ENCODE measurements at places on chromosomes 6 and 20.

DNA sequence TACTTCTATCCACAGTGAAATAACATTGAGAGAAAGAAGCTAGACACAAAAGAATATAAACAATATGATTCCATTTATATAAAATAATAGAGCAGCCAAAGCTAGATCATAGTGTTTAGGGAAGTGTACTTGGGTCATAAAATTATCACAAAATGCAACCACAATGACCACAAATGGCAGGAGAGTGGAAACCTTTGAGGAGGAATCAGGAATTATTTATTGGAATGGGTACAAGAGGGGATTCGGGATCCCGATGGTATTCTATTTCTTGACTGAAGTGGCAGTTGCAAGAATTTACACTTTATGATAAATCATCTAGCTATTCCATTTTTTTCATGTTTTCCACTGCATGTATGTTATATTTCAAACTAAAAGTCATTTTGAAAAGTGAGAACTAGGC, 76.1 kb downstream of the IPCEF1 start:
- no peak for DNase-seq

GRCh38 chr6:132388291-132388690, 13.0 kb downstream of the MOXD1 start:
- DNase-seq: peak; percentile 33

GRCh38 chr6:41712651-41713103, 22.7 kb downstream of the TFEB start:
- peak; percentile 74 for DNase-seq

GRCh38 chr20:61014491-61014890, 237.6 kb upstream of the CDH4 start:
- no peak for DNase-seq

- DNase-seq: no peak
These were observed 107.0 kb upstream of the BMP2 start for GRCh38 chr20:6660441-6660840.

GRCh38 chr6:79602859-79603258, 28.3 kb upstream of the SH3BGRL2 start:
- DNase-seq: no peak

DNA sequence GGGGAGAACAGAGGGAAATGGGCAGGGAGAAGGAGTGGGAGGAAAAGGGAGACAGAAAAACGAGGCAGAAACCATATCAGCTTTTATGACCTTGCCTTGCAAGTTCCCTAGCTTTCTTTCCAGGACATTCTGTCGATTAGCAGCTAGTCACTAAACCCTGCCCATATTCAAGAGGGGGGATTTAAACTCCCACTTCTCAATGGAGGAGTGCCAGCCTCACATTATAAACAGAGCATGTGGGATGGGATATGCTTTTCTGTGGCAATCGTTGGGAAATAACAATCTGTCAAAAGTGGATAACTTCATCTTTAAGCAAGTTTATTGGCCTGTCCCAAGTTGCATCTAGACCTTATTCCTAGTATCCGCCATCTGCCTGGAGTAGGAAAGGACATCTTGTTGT, 57.0 kb upstream of the TMEM170B start:
- DNase-seq: no peak

DNA sequence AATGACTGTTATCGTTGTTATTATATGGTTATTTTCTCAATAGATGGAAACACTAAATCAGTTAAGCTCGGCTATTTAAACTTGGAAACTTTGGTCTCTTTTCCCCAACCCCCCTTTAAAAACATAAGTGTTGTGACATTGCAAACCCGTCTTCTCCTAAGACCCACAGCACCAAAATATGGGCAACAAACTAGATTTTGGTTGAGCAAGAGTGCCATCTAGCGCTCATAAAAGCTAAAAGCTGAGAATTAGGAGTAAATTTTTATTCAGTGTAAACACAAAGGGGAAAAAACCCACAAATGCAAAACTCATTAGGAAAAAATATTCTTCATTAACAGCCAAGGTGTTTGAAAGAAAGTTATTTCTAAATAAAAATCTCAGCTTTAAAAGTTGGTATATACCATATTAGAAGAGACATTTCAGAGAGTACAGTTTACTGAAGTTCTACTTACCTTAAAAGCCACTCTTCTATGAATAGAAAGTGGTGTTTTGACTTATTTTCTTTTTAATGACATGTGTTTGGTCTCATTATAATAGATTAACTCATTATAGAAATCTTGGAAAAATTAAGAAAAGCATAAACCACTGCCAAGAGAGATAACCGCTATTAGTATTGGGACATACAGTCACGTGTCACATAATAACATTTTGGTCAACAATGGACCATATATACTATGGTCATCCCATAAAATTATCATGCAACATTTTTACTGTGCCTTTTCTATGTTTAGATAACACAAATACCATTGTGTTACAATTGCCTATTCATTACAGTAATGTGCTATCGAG, 21.1 kb downstream of the SESN1 start:
- DNase-seq: peak; percentile 64

DNA sequence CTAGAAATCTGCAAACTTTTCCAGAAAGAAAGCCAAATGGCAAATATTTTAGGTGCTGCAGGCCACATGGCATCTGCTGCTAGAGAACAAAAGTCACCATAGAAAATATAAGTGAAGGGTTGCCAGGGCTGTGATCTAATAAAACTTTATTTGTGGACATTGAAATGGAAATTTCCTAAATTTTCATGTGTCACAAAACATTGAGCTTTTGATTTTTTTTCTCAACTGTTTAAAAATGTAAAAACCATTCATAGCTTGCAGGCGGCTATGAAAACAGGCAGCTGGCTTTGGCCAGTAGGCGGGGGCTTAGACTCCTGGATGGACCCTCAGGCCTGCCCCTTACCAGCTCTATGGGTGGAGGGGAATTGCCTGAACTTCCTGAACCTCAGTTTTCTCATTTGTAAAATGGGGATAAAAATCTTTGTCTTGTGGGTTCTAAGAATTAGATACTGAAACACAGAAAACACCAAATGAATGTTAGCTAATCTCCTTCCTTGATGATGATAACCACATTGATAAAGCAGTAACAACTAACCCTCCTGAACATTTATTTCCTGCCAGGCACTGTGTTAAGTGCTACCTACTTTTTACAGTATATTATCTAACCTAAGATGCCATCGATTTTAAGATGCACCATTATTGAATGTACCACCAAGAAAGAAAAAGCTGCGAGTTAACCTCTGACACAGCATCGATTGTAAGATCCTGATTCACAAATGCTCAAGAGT, 85.5 kb downstream of the SLC22A23 start:
- no peak for DNase-seq
